ENCODE measurements at places on chromosomes 7 and 10.

DNA sequence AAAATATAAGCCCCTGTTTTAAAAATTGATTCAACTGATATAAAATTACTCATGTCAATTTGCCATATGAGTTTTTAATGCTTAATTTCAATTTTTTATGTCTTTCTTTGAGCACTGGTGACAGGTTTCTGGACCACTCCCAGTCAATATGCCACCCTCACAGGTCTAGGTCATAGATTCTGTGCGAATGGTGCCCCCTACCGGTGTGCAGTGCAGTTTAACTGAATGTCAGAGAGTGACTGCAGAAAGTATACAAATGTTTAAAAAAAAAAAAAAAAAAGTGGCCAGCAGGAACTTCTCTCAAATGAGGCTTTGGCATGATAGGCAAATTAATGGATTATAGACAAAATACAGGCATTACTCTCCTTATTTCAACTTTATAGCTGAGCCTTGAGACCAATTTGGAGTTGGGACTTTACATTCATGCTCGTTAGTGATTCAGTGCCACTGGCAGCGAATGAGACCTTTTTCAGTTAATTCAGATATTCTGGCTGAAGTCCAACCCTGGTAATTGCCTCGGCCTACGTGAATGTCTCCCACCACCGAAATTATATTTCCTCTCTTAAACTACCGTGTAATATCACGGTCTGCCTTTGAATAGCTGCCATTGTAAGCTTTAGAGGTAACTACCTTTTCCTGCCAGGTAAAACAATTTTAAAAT is 427.6 kb downstream of the PHTF2 start:
- no peak for DNase-seq

GRCh38 chr10:110083884-110084283 is 76.1 kb downstream of the ADD3 start:
- DNase-seq: no peak

- no peak for DNase-seq
These were observed 61.3 kb upstream of the PFKP start for GRCh38 chr10:3006093-3006492.

DNA sequence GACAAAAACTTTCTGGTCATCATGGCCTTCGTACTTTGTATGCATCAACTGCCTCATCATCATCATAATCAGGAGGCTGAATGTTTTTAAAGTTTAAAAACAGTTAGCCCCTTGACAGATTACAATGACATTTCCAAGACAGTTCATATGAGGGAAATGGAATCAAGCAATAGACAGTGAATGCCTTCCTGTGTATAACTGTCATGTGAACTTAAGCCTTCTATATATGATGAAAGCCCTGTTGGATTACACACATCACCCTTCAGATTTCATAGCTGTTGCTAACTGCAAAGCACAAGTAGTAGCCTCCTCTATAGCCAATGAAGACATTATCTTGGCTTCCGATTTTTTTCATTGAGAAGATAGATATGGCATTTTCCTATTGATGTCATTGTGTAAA is 154.0 kb downstream of the PLXDC2 start:
- no peak for DNase-seq

- DNase-seq: no peak
These were observed 384 bp upstream of the TMEM229A start for GRCh38 chr7:124033095-124033806.

GRCh38 chr10:22476601-22477321 is 131.5 kb downstream of the SPAG6 start:
- DNase-seq: no peak

DNA sequence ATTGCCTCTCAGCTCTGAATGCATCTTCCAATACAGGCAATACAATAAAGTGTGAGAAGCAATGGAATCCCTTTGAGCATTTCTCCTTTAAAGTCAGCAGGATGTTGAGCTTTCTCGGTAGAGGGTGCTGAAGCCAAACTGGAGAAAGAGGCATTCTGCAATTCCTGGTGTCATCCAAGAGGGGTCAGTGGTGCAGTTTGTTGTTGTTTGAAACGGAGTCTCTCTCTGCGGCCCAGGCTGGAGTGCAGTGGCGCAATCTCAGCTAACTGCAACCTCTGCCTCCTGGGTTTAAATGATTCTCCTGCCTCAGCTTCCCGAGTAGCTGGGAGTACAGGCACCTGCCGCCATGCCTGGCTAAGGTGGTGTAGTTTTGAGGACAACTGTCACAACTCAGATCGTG is 486.5 kb downstream of the CALN1 start:
- DNase-seq: no peak

DNA sequence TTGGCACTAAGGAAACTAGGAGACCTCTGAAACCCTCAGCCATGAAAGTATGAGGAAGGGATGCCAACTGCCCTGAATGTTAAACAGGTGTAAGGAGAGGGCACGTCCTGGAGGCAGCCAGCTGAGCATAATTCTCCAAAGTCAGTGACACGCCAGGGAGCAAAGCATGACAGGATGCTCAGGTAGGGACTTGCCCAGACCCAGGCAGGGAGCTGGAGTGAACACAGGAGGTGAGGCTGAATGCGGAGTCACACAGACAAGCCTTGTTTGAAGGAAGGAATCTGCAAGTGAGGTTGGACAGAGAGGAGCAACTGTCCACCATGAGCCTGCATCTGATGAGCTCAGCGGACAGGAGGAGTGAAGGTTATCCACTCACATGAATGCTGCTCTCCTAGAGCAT is 41.5 kb downstream of the KLRG2 start:
- no peak for DNase-seq

- no peak for DNase-seq
These were observed 11.4 kb downstream of the ICA1 start for GRCh38 chr7:8250547-8250946.

DNA sequence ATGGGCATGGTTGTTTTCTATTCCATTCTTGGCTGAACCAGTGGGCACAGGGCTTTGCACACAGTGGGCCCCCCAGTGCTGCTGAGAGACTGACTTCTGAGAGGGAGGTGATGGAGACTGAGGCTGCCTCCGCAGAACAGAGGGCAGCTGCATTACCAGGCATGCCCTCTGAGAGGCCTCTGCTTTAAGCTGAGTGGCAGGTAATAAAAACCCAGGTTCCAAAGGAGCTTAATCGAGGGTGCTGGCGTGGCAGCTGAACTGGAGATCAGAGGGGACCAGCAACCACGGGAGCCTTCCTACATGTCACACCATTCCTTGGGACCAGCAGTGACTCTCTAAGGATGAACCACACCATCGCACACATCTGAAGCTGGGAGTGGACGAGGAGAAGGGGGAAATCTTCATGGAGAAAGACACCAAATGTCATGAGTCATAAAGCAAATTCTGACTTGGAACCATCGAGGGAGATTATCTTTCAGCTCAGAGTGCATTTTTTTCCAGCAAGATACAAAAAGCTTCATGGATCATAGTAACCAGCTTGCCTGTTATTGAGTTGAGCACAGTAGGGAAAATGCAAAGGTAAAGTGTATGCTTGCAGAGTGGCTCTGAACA is 24.6 kb downstream of the HIPK2 start:
- no peak for DNase-seq

- DNase-seq: no peak
These were observed 1.4 kb upstream of the CDCA7L start for GRCh38 chr7:21947056-21947455.

- DNase-seq: no peak
These were observed 142.9 kb upstream of the ITGB1 start for GRCh38 chr10:33100781-33101391.

- DNase-seq: no peak
These were observed 38.8 kb downstream of the VPS41 start for GRCh38 chr7:38870147-38870546.

DNA sequence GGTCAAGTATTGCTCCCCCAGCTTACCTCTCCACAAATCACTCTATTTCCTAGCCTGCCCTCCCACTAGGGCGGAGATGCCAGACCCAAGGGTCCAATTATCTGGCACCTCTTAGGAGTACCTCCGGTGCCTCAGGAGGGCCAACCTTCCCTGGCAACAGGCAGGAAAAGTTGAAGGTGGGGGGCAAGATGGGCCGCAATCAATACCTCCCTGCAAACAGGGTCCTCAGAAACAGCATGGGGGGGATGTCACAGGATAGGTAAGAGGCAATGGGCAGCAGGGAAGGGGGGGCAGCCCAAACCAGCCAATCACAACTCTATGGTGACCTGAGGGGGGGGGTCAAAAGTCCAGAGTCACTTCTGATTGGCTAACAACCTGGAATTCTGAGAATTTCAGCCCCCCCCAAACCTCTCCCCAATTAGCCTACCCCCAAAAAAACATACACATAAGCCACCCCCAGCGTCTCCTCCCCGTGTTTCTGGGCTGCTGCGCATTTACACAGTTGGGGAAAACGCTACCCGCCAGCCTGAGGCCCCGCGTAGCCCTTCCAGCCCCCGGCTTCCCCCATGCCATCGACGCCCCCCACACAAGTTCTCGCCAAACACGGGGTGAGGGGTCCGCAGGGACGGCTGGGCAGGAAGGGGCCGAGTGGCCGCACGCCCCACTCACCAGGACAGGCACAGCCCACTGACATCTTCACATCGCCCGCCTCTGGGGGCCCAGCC is 589 bp downstream of the LDB1 start:
- DNase-seq: no peak

DNA sequence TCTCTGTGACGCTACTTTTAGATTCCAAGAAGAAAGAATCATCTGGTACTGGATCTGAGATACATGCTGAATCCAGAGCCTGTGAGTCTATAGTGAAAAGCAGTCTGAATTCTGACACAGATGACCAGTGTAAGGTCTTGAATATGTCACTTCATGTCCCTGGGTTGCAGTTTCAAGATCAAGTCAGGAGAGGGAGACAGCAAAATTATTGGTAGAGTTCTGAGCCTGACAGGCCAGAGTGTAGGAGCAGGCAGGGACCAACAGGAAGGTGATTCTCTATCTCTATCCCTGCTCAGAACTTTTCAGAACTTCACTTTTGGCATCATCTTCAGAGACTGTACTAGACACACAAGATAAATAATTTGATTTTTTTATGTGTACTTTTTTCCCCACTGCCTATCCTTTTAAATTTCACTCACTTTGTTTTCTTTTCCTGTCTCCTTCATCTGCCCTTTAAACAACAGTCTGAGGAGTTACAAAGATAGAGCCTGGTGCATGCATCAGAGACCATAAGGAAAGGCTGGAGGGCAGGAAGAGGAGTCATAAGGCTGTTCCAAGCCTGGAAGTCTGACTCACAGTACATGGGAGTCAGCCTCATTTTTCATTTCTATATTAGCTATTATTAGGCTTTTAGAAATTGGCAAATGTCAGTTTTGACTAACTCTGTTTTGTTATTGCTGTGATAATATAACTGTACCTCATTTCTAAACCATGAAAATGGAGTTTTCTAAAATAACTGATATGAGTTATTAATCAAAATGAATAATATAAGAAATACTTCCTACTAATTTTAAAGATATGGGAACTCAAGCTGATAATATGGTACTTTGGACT is 120.2 kb upstream of the TMEM229A start:
- no peak for DNase-seq

GRCh38 chr7:49817279-49817678 is 43.8 kb downstream of the VWC2 start:
- DNase-seq: no peak

DNA sequence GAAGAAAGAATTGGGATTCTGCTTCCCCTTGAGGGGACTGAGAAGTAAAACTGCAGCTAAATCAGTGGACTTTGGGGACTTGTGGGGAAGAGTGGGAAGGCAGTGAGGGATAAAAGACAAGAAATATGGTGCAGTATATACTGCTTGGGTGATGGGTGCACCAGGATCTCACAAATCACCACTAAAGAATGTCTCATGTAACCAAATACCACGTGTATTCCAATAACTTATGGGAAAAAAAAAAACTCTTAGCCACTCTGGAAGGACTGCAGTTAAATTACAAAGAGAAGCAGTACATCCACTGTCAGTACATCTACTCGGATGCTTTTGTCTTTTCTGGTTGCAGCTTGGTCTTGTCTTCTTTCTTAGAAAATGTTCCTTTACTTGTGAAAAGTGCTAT is 27.4 kb upstream of the GOT1 start:
- no peak for DNase-seq

GRCh38 chr10:5195727-5196374 is 786 bp upstream of the AKR1C4 start:
- no peak for DNase-seq

DNA sequence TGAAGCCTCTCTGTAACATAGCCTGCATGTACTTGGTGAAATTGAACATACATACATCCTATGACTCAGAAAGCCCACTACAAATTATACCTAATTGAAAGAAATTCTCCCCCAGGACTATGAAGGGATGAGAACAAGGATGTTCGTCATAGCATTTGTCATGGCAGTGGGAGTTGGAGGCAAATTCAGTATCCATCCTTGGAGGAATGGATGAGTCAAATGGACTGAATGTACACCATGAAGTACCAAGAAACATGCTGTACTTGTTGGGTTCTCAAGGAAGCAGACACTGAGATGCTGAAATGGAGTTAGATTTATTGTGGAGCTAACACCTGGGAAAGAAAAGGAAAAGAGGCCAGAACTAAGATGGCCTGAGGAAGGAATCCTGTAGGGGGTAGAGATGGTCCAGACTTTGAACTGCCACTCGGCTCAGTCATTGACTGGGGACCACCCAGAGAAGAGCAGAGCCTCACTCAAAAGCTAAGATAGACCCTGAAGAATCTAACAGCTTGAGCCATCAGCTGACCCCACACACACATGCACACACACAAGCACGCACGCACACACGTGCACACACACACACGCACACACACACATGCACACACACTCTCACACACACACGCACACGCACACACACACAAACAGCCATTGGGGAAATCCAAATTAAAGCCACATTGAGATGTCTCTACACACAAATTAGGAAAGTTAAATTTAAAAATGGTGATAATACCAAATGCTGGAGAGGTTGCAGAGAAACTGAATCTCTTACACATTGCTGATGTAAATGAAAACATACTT is 22.3 kb downstream of the AOC1 start:
- DNase-seq: no peak

GRCh38 chr7:23712368-23713284 is 2.6 kb downstream of the STK31 start:
- no peak for DNase-seq

- DNase-seq: no peak
These were observed 40.5 kb downstream of the C1QL3 start for GRCh38 chr10:16481052-16481728.

DNA sequence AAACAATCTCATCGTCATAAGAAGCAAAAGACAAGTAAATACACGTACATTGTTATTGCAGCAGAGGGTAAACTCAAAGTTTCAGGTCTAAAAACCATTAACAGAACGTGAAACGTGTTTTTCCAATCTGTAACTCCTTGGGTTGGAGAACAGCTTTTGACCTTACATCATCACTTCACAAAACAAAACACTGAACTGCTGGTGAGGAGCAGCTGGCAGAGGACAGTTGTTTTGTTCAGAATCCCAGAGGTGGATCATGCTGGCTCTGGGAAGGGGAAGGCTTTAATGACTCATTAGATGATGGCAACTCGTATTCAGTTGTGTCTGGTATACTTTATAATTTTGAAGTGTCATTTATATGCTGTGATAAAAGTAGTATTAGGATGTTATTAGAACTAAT is 923.0 kb upstream of the CELF2 start:
- no peak for DNase-seq

GRCh38 chr10:70542565-70542938 is 60.0 kb downstream of the PRF1 start:
- no peak for DNase-seq

GRCh38 chr7:69652947-69653701 is 54.8 kb downstream of the AUTS2 start:
- DNase-seq: no peak

- no peak for DNase-seq
These were observed 117.1 kb upstream of the HPS1 start for GRCh38 chr10:98563811-98564210.

- DNase-seq: no peak
These were observed 77.7 kb upstream of the GLI3 start for GRCh38 chr7:42314696-42315095.
